ENCODE measurements at places on chromosomes 16 and 17.
A peak's percentile ranks its signal among the peaks of the same experiment; 100 is the strongest.

DNA sequence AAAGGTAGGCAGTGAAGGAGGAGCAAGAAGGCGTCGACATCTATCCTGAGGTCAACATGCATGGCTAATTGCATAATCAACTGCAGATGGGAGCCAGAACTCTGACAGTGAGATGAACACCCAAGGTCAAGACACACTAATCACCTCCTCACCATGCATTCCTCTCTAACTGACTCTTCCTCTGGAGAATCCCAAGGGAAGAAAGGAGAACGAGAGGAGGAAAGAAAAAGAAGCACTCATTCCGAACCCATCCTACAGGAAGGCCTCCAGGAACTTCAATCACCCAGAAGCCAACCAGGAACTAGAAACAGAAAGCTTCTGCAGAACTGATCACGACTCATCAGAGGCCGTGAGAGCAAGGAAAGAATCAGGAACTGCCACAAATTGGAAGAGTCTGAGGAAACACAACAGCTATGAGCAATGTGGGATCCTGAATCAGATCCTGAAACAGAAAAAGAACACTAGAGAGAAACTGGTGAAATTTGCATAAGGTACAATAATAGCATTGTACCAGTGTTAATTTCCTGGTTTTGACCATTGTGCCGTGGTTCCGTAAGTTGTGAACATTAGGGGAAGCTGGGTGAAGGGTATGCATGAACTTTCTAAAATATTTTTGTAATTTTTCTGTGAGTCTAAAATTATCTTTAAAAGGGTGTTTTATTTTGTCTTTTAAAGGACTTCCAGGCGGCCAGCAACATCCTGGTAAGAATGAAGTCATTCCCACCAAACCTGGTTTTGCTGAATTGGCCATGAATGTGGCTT lies 10.0 kb upstream of the BEAN1 start:
- no peak for DNase-seq

- DNase-seq: no peak
Measured at GRCh38 chr17:75897160-75898019, 639 bp upstream of the TRIM65 start.

DNA sequence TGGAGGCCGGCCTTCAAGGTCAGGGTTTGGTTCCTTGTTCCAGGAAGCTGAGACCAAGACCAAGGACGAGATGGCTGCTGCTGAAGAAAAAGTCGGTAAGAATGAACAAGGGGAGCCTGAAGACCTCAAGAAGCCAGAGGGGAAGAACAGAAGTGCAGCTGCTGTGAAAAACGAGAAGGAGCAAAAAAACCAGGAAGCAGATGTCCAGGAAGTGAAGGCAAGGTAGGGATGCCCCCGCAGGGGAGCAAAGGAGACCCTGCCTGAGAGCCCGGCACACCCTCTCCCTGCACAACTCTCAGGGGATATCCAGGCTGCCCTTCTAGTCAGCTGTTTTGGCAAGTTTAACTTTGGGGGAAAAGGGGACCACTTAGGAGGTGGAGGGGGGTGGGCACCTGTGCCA lies 29.0 kb downstream of the RNF213 start:
- DNase-seq: no peak

DNA sequence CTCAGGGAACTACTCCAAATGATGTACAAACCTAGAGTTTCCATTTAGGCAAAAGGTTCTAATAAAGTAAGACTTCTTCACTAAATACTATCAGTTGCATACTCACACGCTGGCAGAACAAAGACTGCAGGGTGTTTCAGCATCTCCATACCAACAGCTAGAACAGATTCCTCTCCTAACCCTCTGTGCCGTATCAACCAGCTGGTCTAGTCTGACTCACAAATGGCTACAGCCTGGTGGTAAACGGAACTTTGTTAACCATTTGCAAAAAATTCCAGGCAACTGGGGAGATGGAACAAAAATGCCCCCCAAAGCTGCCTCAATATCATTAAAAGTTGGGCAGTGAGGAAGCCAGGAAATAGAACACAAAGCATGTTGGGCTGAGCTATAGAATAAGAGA lies 217.1 kb downstream of the GRIN2A start:
- no peak for DNase-seq

- no peak for DNase-seq
Measured at GRCh38 chr17:37571674-37572073, 37.5 kb downstream of the SYNRG start.

- DNase-seq: no peak
Measured at GRCh38 chr17:6464446-6465041, 20.3 kb downstream of the PIMREG start.

DNA sequence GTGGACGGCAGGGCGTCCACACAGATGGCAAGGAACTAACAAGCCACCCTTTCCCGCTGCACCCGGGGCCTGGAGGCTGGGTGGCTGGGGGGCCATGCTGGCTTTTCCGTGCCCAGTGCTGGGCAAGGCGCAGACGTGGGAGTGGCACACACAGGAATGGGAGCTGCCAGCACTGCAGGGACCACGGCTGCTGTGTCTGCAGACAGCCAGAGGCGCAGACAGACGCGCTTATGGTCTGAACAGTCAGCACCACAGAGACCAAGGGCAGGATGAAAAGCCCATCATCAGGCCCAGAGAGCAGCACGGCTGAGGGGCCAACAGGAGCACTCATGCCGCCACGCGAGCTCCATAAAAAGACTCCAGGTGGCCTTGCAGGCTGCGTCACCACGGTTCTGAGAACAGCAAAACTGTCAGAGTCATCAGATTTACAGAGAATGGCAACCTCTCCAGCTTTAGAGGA lies 24.0 kb downstream of the PDIA2 start:
- no peak for DNase-seq

- no peak for DNase-seq
Measured at GRCh38 chr16:86823888-86824671, 245.7 kb downstream of the FOXL1 start.

DNA sequence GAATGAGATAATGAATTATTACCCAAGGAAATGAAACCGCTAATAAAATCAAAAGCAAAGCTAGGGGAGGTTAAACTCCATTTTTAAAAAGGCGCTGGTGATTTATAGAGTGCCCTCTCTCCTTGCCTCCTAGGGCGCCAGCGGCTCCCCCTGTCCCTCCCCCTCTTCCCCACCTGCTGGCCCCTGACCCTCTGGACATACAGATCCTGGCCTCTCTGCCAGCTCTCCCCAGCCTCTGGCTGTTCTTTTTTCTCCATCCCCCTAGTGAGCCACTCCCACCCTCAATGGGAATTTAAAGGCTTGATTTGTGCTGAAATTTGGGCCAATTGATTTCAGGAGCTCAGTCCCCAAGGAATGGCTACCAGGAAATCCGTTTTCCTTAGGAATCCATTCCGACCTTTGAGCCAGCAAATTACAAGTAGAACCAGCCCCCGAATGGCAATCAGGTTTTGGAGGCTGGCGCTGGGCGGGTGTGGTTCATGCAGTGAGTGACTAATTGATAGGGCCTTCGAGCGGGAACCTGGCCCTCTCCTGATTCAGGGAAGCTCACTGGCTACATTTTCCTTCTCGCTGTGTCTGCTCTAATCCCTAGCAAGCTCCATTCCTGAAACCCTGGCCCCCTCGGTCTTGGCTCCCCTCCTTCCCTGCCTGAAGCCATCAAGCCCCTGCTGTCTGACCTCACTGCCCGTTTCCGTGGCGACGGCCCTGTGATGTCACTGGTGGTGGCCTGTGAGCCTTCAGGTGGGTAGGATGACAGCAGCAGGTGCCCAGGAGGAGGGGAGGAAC lies 141.9 kb upstream of the SDK2 start:
- no peak for DNase-seq

GRCh38 chr17:76737082-76737675 lies at the start of gene SRSF2:
Gene SRSF2, minus strand, starts transcription at chr17:76737331. Its CDS starts 171 bp downstream, at chr17:76737160.
- peak; percentile 96 for DNase-seq

- no peak for DNase-seq
Measured at GRCh38 chr17:49101054-49101534, 31.5 kb upstream of the B4GALNT2 start.

DNA sequence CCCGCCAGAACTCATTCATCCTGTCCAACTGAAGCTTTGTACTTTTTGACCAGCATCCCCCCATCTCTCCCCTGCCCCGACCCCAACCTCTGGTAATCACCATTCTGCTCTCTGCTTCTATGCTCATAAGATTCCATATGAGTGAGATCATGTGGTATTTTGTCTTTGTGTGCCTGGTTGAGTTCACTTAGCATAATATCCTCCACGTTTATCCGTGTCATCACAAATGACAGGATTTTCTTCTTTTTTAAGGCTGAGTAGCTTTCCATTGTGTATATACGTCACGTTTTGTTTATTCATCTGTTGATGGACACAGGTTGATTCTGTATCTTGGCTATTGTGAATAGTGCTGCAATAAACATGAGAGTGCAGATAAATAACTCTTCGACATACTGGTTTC lies 278.9 kb downstream of the SNX29 start:
- DNase-seq: no peak

- no peak for DNase-seq
Measured at GRCh38 chr17:76562734-76563148, 22.9 kb downstream of the PRCD start.

DNA sequence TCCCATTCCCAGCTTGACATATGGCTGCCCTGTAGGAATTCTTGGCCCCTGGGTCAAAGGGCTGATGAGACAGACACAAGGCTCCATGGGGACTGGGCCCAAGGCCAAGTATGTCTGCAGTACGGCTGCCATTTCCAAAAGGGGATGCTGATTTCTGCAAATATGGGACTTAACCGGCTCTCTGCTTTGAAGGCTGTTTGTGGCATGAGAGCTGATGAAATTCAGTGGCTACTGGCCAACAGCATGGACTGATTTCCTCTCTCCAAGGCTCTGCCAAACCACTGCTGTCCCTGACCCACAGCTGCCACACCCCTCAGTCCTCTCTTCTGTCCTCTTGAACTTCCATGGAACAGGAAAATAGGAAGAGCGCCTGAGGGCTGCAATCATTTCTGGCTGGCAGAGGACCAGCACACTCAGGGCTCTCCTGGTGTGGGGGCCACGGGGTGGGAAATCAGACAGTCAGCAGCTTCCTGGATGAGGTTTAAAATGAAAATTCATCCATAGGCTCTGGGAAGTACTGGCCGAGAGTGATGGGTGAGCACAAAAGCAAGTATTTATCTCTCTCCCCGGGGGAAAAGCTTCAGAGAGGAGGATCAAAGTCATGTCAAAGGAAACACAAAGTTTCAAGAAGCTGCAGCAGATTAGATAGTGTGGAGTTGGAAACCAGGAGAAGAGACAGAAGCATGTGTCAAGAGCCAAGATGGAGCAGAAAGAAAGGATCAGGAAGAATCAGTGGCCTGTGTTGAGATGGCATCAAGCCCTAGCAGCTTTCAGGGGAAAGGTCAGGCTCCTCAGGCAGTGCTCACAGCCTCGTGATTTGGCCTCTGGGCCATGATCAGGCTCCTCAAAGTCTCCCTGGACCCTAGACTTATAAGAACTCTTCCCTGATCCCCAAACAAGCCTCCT lies 64.1 kb upstream of the SREBF1 start:
- DNase-seq: no peak

DNA sequence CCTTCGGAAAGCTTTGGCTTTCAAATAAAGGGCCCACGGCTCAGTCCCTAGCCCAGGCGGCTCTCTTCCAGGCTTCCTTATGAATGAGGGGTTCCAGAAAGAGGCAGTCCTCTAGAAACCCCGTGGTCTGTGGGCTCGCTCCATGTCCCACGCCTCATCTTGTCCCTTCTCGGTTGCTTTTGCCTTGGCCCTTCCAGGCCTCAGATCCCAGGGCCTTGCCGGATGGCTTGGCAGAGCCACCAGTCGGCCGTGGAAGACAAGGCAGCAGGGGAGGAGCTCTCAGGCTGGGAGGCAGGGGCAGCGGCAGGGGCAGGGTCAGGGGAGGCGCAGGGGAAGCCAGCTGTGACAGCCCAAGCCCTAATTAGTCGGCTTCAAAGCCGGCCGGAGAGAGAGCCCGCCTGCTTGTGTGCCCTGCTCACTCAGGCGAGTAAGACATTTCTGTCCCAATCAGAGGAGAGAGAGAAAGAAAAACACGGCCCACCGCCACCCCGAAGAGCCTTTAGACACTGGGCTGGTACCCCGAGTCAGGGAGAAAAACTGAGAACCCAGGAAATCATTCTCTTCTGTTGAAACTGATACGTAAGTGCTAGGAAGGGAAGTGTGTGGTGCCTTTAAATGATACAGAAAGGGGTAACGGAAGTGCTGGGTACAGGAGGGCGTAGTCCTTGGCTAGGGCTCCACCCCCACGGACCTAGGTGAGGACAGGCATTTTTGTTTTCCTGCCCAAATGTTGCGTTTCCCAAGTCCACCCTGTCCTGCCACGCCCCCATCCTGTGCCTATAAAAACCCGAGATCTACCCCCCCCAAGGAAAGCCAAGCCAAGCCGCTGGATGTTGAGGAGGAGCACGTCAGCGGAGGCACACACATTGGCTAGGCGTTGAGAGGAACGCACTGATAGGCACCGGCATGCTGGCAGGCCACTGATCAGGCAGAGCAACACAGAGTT lies 27.8 kb upstream of the MEIOC start:
- no peak for DNase-seq

GRCh38 chr17:74008196-74008595 lies 195.3 kb upstream of the RPL38 start:
- peak; percentile 46 for DNase-seq

DNA sequence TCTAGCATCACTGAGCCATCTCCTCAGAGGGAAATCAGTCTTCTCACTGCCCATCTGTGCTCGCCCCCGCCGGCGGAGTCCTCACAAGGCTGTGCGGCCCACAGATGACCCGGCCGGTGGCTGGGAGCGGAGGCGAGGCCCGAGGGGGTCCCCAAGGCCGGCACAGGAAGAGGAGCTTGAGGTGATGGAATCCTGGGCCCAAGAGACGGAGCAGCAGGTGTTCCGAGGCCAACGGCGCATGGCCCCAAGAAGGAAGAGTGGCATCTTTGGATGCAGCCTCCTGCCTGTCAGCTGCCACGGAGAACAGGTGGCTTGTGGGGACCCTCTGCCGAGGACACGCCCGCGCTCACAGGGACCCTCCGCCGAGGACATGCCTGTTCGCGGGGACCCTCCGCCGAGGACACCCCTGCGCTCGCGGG lies 72.7 kb upstream of the GNG13 start:
- no peak for DNase-seq

DNA sequence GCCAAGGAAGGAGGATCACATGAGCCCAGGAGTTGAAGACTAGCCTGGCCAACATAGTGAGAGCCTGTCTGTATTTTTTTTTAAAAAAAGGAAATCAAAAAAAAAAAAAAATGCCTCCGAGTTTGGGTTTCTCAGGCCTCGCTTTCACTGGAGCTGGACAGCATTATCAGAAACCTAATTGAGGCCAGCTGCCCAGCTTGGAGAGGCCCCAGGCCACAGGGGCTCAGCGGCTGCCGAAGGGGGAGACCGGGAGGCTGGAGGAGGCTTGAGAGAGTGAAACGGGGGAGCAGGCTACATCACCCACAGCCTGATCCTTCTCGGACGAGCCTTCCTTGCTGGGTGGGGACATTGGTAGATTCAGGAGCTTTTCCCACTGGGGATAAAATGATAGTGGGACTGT lies 5.1 kb downstream of the TTYH2 start:
- DNase-seq: no peak
